ENCODE measurements at places on chromosomes 2 and 18.

DNA sequence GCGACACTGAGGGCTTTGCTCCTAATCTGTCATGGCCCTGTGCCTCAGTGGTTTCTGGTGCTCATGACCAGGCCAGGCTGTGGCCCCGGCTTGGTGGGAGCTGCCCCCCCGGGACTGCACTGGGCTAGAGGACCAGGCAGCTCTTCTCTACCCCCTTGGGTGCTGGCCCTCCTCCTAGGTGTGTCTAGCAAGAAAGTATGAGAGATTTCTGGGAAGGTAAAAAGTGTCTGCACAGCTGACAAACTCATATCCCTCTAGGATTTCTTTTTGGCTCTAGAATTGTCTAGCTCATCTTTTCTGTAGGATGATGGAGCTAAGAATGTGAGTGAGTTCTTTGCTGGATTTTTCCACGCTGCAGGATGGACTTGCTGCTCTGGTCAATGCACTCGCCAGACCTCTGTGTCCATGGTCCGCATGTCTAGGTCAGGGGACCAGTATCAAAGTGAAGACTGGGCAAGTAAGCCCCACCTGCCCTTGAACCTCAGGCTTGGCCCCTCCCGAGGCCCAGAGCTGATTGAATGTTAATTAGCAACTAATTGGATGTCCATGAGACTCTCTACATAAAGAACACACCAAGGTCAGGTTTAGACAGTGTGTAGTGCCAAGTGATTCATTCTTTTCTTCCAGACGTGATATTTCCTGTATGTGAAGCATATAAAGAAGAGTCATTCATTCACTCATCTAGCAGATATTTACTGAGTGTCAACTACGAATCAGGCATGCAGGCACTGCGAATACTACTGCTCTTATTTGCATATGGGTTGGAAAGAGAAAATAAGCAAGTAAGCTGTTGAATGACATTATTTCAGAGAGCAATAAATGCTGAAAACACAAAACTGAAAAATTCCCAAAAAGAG lies 15.6 kb upstream of the PSD4 start:
- no peak for DNase-seq

DNA sequence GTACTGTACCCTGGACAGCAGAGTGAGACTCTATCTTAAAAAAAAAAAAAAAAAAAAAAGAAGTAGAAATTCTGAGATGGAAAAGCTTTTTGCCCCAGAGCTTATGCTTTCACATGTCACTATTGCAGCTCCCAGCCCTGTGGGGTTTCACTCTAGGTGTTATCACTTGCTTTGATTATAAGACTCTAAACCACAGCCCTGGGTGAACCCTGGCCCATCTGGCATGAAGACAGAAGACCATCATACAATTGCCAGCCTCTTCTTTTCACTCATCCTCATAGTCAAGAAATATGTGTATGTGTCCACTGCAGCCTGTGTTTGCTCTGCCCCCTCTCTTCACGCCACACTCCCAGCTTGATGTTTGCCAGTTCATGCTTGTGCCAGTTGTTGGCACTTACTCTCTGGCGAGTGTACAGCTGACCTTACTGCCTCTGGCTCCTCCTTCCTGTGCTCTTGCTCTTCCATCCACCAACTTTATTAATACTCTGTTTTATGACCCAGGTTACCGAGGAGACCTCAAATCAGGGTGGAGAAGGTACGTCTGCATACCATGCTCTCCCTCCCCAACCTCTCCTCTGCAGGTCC lies 136.7 kb upstream of the NCK2 start:
- DNase-seq, result no peak

DNA sequence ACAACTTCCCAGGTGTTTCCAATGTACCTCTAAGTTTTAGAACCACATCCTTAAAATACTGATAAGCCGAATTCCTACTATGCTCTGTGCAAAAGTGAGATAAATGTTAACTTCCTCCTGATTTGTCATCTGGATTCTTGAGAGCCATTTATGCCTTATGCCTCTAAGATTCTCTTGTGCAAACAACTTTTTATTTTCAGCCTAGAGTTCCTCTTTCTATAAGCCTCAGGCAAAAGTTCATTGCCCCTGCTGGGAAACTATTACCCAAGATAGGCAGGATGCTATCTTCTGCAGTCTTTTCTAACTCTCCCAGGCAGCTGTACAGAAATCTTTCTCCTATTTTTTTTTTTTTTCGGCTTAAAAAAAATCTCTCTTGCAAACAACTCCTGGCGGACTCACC lies 216.1 kb downstream of the KCNJ3 start:
- no peak for DNase-seq

DNA sequence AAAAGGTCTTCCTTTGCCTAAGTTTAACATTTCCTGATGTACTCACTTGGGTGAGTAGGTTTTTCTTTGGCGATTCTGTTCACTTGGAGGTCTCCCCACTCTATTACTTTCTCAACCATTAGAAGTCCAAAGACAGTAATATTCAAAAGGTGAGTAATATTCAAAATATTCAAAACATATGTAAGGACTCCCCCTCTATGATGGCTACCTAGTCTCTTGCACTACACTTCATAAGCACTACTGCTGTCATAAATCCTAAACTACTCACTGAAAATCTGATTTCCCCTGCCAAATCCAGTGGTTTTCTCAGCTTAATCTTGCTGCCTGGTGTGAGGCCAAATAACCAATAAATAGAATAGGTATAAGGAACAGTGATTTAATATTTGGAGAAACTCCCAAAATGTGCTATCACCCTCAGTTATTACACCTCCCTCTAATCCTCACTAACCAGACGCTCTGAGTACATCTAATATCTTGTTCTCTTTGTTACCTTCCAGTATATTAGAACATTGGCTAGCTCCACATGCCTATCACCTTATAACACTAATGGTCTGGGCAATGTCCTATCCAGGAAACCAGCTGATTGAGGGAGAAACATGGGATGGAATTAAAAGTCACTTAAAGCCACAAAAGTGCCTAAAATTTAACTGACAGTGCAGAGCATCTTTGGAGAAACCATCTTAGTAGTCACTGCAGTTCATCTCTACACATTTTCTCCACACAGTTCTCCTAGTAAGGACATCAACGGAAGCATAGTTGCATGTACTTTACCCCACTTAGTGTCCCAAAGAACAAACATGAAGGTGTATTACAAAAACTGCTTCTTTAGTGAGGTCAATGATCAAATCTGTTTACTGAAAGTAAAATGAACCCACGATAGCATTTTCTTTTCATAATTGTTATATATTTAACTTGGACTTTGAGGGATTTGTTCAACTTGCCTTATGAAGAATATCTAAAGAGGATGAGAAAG lies 54.8 kb downstream of the MBD2 start:
- no peak for DNase-seq

DNA sequence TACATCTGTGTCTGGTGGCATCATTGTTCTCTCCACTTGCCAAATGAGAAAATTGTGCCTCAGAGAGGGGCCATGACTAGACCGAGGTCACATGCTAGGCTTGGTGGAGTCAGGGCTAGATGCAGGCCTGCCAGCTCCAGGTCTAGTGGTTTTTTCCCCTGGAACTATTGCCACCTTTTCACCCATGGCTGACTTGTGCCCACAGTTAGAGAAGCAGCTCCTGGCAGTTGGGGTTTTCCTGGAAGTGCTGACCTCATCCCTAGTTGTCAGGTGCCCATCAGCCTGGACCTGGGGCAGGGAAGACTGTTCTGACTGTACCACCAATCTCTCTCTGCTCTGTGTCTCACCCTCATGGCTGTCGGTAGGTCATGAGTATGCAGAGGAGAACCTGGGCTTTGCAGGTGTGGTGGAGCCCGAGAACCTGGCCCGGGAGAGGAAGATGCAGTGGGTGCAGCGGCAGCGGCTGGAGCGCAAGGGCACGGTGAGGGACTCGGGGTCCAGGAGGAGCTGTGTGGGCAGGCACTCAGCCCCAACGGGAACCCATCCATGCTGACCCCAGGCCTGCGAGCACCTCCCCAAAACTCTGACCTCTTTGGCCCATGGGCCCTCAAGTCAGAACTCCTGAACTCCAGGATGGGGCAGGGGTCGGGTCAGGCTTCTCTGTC lies 12.4 kb upstream of the CATIP start:
- DNase-seq, result no peak

DNA sequence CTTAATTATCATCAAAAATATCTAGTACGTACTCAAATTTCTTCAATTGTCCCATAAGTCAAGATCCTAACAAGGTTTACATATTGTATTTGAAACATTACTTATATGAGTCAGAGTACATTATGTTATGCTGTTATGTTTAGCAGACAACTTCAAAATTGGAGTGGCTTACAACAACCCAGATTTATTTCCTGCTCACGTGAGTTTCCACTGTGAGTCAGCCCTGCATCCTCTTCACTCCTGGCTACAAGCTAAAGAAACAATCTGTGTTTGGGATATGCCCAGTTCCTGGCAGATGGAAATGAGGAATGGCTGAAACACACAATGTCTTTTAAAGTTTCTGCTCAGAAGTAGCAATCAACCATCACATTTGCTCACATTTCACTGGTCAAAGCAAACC lies 31.5 kb upstream of the TANC1 start:
- no peak for DNase-seq

GRCh38 chr2:62287282-62287681 lies 91.4 kb downstream of the B3GNT2 start:
- DNase-seq, result no peak

DNA sequence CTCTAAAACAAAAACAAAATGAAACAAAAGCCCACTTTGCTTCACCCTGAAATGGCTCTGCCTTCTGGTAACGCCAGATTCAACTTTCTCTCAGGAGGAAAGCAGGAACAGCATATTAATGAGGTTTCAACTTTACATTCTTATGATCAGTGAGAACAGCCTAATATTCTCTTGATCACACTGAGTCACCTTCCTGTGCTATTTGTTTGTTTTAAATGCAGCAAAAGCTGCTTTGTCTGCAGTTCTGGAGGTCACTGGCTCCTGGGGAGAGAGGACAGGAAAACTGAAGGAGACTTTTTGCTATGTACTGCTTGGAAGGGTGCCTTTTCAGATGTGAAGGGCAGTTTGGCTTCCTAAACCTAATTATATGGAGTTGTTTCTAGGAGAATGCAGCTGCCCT lies 48.1 kb downstream of the MAIP1 start:
- DNase-seq, result no peak

GRCh38 chr2:195538937-195539336 lies 118.1 kb upstream of the SLC39A10 start:
- DNase-seq, result no peak

- no peak for DNase-seq
These were observed 179.7 kb downstream of the TWIST2 start for GRCh38 chr2:239027391-239028252.

GRCh38 chr2:153963256-153963655 lies 91.5 kb downstream of the GALNT13 start:
- DNase-seq, result no peak

GRCh38 chr2:238808761-238809160 lies 39.1 kb upstream of the TWIST2 start:
- no peak for DNase-seq

DNA sequence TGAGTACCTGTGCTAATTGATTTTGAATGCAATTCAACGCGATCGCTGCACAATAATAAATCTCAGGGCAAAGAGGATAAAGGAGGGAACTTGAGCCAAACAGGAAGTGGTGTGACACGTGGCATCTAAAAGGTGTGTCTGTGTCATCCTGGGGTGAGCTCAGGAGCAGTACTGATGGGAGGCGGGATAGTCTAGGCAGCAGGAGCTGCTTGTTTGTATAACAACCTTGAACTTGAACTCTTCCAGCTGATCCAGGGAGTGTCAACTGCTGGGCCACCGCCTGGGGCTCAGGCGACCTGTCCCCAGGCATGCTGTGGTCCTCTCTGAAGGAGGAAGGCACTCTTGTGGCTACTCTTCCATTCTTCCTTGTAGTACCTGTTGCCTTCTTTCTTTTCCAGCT lies 61.2 kb downstream of the BOD1L2 start:
- no peak for DNase-seq

GRCh38 chr18:58534535-58535301 lies 94.2 kb downstream of the ALPK2 start:
- DNase-seq, result no peak

- DNase-seq, result no peak
These were observed 64.1 kb downstream of the NRP2 start for GRCh38 chr2:205746420-205746785.

DNA sequence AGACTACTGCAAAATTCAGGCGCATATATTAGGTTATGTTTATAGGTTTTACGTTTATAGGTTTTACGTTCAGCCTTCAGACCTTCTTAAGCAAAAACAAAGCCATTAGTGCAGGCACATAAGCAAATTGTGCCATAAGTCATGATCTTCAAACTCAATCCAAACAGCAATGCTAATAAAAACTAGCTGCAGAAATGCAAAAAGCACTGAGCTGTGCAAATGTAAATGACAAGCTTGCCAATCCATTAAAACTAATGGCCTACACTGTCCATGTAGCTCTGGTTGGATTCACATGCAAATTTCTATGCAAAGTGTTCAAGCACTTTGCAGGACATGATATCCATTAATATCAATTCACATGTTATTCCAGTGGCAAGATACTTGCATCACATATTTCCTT lies 50.9 kb downstream of the LRPPRC start:
- no peak for DNase-seq

DNA sequence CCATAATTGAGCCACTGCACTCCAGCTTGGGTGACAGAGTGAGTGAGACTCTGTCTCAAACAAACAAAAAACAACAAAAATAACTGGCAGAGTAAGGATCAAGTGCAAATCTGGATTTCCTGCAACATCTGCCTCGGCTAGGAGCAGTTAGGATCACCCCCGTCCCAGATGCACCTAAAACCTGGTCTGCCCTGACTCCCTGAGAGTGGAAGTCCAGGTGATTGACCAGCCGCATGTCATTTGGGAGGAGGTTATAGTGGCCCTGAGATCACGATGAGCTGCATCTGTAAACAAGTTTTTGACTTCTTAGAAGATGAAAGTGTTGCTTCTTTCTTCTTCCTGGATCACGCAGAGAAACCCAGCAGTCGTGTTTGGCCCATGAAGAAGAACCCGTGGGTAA lies 5.0 kb upstream of the ESPNL start:
- no peak for DNase-seq

GRCh38 chr2:118932949-118933348 lies 9.0 kb upstream of the MARCO start:
- no peak for DNase-seq

- DNase-seq, result no peak
These were observed 132.7 kb upstream of the XPO1 start for GRCh38 chr2:61670591-61671501.
